ENCODE measurements at places on chromosomes 4 and X.

DNA sequence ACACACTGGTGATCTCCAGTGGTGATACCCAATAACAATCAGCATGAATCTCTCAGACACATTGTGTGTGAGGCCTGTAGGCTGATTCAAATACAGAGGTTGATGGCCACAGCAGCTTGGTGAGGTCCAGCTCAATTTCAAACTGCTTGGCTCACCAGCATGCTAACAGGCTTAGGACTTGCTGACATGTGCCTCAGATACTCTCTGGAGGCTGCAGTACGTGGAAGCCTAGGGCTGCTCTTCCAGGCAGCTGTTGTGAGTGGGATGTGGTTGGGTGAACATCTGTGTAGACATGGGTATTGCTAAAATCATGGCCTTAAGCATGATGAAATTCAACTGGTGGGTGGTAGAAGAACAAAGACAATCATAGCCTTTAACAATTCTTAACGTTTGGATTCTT, 4.3 kb downstream of the CXCL9 start:
- DNase-seq: no peak

DNA sequence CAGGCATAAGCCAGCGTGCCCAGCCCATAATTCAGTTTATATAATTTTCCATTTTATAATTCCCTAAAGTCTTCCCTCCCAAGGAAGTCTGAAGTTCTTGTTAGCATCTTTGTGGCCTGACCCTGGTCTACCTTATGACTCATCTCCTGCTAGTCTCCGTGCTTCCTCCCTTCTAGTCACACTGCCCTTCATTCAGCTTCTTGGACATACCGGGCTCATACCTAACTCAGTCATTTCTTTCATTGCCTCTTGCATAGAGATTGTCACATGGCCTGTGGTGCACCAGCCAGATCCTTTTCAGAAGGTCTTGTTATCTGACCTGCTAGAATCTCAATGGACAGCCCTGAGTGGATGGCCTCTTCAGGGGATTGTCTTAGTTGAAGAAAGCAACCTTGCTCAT, 22.8 kb upstream of the MAML3 start:
- peak; percentile 56 for DNase-seq

GRCh38 chr4:156475322-156475721, 496.3 kb downstream of the PDGFC start:
- peak; percentile 73 for DNase-seq

DNA sequence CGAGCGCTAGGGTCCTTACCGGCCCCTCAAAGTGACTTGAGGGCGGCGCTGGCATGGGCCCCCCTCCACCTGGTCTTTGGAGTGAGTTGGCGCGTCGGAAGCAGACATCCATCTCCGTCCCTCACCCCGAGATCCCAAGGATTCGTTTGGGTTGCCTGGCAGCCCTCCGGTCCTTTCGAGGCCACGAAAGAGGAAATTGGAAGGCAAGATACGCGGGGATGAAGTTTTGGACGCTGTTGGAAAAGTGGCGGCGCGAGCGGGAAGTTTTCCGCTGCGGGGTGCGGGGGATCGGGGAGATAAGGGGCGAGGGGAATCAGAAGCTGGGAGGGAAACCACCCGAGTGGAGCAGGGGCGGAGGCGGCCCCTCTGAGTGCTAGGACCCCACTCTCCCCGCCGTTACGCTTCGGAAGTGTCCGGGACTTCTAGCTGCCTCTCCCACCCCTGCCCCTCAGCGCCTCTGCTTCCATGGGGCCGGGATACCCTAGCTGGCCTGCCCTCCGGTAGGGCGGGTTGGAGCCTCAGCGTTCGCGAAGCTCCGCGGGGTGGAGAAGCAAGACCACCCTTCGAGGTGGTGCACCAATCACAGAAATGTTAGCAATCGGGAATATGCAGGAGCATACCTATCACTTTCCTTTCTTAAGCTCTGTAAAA, 57.8 kb downstream of the FRMPD3 start:
- DNase-seq: no peak

DNA sequence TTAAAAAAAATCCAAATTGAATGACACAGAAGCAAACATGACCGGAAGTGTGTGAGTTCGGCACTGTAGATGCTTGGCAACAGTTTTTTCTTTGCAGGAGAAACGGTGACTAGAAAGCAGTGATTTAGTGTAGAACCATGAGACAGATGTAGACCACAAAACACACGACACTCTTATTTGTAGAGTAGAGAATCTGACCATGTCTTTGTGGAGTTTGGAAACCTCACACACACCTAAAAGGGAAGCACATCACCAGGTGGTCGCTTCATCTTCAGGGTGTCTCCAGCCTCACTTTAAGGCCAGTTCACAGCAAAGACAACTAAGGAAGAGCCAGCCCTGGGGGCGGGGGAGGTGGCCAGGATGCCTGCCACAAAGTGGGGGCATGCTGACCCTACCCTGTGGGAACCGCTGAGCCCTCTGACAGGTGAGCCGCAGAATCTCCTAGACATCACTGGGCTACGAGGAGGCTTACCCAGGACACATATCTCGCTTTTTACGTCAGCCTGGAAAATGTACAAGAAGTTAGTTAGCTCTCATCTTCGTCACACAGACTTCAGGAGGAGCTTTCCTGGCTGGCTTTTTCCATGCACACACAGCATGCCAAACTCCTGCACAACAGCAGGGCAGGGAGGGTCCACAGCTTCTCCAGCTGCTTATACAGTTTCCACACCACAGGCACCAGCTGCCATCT, 64.4 kb upstream of the PDLIM3 start:
- no peak for DNase-seq

DNA sequence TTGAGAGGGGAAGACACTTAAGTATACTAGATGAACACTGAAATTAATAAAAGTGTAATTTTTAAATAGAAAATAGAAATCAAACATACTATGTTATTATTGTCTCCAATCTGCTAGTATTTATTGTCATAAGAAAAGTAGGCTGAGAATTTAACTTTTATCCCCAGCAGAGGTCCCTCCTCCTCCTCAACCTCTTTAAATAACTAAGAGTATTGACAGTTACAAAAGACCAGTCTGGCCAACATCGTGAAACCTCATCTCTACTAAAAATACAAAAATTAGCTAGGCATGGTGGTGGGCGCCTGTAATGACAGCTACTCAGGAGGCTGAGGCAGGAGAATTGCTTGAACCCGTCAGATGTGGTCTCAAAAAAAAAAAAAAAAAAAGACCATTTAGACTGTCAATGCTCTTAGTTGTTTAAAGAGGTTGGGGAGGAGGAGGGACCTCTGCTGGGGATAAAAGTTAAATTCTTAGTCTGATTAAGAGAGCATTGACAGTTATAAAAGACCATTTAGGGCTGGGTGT, 4.2 kb downstream of the SLC30A9 start:
- DNase-seq: no peak

DNA sequence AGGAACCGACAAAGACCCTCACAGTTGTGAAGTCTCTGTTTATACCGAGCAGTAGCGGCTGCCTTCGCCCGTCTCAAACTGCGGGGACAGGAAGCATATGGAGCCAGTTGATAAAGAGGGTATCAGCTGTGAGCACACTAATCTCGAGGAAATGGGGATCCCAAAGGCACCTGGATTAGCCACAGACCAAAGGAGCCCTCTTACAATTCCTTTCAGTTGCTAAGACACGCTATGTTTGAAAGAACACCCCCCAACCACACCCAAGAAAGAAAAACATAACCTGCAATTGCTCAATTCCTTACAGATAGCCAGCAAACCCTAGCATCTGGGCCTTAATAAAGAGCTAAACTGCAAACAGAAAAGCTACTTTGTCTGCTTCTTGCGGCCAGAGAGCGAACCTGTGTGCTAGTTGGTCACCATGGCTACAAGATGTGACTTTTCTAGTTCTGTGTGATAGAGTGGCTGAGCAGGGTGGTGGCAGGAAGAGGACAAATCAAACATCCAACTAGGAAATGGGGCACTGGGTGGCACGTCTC, 23.3 kb upstream of the CHRNA9 start:
- no peak for DNase-seq
